Caudate nucleus (tissue), 63 donors: ENCODE measurements at places on chromosomes 1 and 21.

- DNase-seq = no peak
Measured at GRCh38 chr1:59220356-59220755, 76.5 kb upstream of the FGGY start.

DNA sequence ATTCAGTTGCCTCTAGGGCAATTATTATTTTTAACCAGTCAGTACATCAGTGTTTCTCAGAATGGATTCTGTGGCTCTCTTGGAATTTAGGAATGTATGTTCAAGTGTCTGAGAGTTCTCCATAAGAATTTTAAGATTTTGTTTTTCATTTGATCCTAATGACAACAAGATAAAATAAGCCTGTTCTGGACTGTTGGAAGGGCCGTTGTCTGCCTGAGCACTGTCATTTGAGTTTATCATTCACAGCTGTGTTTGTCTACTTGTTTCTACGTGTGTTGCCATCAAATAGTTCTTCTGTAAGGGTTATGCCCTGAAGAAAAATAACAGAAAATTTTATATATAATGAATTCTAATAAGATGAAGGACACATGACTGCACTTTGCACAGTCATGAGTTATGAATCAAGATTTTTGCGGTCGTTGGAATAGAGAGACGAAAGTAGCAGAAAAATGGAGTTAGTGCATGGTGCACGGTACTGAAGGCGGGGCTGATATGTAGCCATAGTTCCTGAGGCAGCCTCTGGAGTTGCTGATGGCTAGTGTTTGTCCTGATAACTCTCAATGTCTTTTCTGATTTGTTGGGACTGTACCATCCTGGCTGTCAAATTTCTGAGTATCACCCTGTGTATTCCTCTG, 92.5 kb downstream of the NOS1AP start:
- DNase-seq = no peak

DNA sequence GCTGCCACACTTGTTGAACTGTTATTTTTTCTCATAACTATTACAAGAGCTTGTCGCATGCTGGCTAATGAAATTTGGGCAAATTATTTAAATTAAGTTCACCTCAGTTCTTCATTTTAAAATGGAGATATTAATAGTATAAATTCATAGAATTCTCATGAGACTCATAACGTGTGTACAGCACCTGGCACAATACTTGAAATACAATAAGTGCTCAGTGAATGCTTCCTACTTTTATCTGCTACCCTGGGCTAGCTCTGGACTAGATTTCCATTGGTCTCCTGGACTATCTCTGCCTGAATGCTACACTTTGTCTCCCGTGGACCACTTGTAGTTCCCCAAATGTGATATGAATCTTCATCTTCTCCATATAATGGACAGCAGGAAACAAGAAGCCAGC, 919 bp downstream of the SLAMF6 start:
- DNase-seq = no peak

GRCh38 chr1:172498857-172499256, 34.1 kb upstream of the SUCO start:
- no peak for DNase-seq

DNA sequence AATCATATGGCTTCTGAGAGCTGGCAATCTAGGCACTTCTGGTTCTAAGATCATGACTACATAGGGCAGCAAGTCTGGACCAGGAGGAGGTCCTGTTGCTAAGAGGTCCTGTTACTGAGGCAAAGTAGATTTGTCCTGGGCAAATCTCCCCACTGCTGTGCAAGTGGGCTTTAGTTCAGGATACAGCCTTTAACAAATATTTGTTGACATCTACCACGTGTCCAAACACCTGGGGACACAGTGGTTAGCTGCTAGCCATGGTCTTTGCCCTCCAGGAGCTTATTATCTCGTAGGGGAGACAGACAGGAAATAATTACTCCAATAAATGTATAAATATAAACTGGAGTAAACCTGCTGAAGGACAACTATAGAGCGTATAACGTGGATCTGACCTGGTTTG, 3.2 kb downstream of the CGN start:
- no peak for DNase-seq

DNA sequence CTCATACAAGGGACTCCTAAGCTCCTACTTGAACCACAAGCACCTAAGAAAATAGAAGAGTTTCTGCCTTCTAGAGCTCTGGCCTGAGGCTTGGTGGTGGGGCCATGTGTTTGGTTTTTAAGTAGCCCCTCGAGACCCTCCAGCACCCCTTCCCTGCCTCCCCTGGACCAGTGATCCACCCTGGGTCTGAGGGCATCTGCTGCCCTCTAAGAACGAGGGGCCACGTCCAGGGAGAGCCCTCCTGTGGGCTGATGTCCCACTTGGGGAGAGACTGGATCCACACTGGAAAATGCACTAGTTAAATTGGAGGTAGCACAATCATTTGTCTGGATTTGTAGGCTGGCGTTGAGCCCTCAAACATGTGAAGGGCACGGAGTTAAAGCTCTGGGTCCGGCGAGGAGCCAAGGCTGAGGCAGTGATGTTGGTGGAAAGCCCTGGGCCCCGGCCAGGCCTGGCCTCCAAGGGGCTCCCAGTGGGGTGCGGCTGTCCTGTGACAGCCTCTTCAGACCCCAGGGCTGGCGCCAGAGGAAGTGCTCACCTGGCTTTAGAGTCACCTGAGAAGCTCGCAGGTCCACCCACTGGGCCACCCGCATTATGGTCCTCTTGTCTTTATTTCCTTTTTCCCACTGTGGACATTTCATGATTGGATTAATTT, 65.2 kb downstream of the SLC37A1 start:
- DNase-seq = no peak

DNA sequence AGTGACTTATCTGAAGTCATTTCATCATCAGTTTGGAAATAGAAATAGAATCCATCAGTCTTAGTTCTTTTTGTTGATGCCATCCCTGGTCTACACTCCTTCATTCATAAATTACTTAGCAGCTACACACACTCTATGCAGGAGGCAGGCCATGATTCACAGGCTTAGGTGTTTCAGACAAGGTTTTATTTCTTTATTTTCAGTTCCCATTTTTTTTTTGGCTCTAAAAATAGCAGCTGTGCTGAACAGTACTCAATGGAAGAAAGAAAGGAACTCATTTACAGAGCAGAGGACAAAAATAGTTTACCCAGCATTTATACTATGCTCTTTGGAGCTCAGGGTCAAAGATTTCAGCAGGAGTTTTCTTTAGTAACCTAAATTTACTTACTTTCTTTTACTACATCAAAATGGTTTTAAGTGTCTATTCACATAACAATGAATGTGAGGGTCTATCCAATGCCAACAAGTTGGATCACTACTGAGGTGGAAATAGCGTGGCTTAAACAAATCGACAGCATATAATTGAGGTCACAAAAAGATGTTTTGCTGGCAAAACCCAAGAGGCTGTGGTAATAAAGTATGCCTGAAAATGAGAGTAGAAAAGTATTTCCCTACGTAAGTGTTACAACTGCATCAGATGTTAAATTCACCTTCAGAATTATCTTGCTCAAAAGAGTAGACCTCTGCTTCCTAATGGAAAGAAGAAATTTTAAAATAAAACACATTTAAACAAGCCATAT, 7.7 kb downstream of the KRTAP19-8 start:
- no peak for DNase-seq

- DNase-seq = no peak
Measured at GRCh38 chr1:207853372-207853757, 57.6 kb downstream of the CD34 start.
